ENCODE measurements at places on chromosomes 6 and 20.

GRCh38 chr6:5246141-5247097, 14.3 kb downstream of the LYRM4 start:
- no peak for DNase-seq

GRCh38 chr6:148700047-148700715, 46.6 kb upstream of the UST start:
- no peak for DNase-seq

DNA sequence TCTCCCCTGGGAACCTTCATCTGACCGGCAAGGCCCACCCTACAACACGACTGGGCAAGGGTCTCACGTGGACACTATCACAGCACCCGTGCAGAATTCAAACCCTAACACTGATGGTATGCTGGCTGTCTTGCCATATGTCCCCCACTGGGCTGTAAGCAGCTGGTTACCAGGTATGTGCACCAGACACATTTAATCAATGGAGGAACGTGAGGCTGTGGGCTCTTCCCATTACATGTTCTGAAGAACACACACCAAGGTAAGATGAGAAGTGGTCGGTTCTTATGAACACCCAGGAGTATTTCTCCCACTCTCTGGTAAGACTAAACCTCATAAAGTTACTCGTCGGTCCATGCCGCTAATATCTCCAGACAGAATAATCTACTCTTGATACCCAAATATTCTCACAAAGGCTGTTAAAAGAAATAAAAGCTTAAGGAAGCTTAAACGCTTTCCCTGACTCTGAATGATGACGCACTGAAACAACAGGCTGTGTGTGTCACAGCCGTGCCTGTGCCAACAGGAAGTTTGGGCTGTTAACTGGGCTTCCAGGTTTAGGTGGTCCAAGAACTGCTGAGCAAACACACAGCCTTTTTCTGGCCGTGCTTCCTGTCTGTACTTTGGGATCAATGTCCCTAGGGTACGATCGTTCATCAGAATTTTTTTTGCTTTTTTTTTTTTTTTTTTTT, 75.3 kb downstream of the SLC23A2 start:
- DNase-seq, result no peak

- DNase-seq, result no peak
These were observed 12.0 kb downstream of the ZFP64 start for GRCh38 chr20:52179331-52180179.

- DNase-seq, result no peak
These were observed 349.7 kb upstream of the POU3F2 start for GRCh38 chr6:98484696-98485095.

GRCh38 chr6:43746613-43747102, 23.4 kb upstream of the VEGFA start:
- no peak for DNase-seq

GRCh38 chr20:32626859-32627636, 41.9 kb upstream of the NOL4L start:
- no peak for DNase-seq

DNA sequence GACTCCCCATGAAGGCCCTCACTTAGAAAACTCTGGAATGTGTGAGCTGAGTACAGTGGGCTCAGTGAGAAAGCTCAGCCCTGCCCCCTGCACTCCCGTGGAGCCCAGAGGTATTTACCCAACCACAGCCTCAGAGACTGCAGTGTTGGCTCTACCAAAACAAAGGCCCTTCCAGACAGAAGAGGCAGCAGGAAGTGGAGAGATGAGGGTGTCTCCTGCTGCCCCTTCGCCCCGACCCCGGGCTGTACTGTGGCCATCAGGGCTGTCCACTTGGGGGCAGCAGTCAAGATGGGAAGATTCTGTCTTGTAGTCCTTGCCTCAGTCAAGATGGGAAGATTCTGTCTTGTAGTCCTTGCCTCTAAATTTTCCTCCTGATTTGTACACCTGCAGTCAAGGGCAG, 341.3 kb downstream of the TAF4 start:
- no peak for DNase-seq

DNA sequence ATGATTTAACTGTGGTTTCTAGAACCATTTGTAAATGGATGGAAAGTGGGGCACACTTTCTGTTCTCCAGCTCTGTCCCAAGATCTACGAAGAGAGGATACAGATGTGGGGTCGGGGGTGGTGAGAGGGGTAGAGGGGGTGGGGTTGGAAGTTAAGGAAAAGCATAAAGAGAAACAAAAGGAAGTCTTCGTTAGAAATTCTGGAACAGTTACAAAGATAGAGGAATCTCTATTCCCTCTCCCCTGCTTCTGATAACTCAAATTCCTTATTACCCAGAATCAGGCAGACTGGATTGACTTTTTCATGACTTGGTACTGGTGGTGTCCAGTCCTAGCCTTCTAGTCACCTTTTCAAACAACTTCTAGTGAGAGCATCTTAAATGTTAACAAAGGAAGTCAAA, 4.9 kb downstream of the GCM1 start:
- no peak for DNase-seq

GRCh38 chr6:28953039-28953584, 29.3 kb upstream of the TRIM27 start:
- peak; percentile 11 for DNase-seq

DNA sequence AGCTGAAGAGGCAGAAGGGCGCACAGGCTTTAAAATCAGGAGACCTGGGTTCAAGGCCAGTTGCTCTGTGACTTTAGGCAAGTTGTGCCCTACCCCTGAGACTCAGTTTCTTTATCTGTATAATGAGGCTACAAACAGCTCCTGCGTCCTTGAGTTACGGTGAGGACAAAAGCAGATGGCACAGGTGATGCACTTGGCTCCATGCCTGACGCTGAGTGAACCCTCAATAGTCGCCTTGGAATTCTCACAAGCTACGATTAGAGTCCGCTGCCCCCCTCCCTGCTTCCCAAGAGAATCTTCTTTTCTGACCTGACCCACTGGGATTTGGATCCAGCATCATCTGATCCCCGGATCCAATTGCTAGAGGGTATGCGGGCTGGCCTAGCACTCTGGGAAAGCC, 6.4 kb downstream of the KCNG1 start:
- no peak for DNase-seq

DNA sequence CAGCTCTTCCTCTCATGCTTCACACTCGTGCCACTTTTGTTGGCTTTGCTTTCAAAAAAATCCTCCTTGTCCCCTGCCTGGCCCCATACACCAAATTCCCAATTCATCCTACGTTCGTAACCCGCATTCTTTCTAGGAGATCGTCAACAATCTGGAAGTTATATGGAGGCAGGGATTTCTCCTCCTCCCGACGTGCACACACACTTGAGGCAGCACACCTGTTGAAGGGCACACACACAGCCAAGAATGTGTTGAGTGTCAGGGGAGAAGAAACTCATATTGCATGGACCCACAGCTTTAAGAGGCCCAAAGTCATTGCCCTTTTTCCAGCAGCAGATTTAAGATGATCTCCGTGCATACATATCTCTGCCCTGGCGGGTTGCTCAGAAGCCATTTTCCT, 28.9 kb downstream of the THBS2 start:
- no peak for DNase-seq

DNA sequence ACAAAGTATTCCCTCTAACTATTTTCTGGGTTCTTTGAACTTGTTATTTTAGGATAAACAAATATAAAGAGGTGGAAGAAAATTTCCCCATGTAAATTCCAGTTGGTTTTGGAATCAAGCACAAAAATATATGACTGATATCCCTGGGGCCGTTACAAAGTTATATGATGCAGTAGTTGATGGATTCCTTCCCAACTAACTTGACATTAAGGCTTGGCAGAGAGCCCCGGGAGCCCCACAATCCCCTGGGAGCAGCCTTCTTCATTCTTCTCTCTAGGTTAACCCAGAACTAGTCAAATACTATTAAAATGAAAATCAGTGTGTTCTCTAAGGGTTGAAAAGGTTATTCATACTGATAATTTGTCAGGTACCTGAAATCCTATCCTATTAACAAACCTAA, 508.9 kb upstream of the SOX4 start:
- DNase-seq, result no peak

GRCh38 chr6:70821751-70822150, 135.1 kb downstream of the B3GAT2 start:
- DNase-seq, result no peak

DNA sequence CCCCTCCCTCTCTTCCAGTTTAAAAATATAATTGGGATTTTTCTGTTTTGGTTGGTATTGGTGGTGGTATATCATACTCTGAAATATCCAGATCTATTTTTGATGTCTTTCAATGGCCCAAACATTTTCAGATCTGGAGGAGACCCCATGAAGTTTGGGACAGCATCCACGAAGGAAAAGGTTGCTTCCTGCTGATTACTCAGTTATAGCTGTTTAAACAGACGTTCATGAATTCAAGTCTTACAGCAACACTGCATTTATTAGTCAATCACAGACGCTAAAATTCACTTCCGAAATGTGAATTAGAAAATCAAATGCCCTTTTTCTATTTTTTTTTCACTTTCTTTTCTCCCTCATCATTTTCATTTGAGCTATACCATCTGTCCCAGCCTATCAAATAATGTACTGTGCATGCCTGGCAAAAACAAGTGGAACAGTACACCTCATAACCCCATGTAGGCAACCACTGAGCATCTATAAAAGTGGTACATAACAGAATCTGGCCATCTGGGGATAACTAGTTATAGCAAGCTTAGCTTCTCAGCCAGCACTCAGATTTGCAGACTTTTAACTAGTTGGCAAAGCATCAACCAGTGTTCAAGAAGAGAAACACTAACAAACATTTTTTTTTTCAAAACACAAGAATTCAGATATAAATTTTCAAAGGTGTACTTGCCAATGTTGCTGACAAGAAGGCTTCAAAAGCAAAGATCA, 124.5 kb downstream of the HIVEP2 start:
- DNase-seq, result no peak

GRCh38 chr20:38607351-38607750, 5.7 kb downstream of the ARHGAP40 start:
- DNase-seq, result no peak

- no peak for DNase-seq
These were observed 24.9 kb upstream of the MAP3K7 start for GRCh38 chr6:90611543-90612312.

- DNase-seq, result no peak
These were observed 23.2 kb upstream of the PIM1 start for GRCh38 chr6:37146735-37147157.

- DNase-seq, result no peak
These were observed 201.8 kb downstream of the ARID1B start for GRCh38 chr6:156978948-156979347.

DNA sequence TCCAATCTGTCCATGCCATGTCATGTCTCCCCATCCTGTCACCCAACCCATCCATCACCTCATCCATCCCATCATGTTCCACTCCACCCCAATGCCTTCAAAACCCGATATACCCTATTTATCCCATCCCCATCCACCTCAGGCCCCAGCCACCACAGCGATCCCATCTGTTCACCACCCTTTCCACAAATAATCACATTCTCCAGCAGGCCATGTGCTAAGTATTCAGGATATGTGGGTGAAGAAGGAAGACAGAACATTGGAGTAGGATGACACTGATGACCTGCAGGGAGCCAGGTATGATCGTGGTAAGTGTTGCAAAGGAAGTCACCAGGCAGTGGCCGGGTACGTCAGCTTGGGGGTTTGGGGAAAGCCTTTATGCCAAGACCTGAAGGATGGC, 48.8 kb downstream of the NPEPL1 start:
- DNase-seq, result no peak

DNA sequence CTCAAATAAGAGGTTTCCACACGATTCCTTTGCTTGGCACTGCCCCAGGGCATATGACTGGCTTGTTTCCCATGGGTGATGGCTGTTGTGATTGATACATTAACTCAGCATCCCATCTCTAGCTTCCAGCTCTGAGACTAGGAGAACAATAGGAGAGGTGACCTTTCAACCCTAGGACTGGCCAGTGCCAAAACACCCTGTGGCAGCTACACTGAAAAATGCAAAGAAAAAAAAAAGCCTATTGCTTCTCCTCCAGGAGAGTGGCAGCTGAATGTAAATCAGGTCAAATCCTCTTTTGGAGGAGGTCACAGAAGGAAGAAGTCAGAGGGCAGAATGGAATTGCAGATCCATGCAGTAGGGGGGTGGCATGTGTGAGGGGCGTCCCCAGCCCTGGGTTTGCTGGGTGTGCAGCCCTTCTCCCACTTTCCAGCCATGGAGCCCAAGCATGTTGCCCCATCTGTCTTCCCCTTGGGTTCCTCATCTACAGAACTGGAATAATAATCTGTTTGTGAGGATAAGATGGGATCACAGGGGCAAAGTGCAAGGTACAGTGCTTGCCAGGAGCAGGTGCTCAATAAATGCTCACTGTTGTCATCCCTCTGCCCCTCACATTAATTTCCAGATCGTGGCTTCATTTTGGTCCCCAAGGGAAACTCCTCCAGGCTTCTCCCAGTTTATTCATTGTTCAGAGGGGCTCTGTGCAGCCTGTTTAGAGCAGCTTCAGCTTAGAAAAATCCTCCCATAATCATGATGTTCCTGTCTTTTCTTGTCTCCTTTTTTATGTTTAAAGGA, 245.0 kb upstream of the RIN2 start:
- no peak for DNase-seq

GRCh38 chr20:35709259-35709658, 10.1 kb downstream of the ROMO1 start:
- no peak for DNase-seq

- DNase-seq, result no peak
These were observed at the start of gene PNLDC1 for GRCh38 chr6:159800141-159800865. PNLDC1 (plus strand) TSS chr6:159800276; CDS start chr6:159800308, 32 bp downstream.

- no peak for DNase-seq
These were observed 8.9 kb upstream of the RAB44 start for GRCh38 chr6:36688739-36689075.

DNA sequence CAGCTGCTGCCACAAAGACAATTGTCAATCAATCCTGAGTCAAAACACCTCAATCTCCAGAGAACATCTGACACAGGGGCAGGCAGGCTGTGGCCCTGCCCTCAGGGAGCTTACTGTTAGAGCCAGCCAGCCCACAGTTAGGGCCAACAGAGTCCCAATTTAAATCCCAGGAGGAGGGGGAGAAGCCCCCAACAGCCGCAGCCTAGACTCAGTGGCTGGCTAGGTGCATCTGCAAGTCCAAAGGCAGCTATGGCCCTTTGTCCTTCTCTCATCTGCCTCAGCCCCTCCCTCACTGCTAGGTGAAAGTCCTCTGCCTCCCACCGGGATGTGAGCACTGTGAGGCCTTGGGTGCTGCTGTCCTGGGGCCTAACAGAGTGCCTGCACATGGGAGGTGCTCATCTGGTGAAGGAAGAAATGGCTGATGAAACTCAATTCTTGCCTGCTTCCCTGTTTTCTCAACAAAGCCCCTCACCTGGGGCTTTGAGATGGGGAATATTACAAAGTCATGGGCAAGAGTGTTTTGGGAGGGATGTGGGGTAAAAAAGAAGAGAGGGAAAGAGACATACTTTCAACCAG, 33.7 kb upstream of the VEGFA start:
- no peak for DNase-seq

GRCh38 chr6:9532621-9533557, 882.0 kb downstream of the TFAP2A start:
- DNase-seq, result no peak

GRCh38 chr20:59613861-59614260, 9.5 kb downstream of the PHACTR3 start:
- no peak for DNase-seq

- no peak for DNase-seq
These were observed 2.4 kb downstream of the SLC22A23 start for GRCh38 chr6:3454273-3455010.

GRCh38 chr6:153959276-153959675, 79.8 kb upstream of the OPRM1 start:
- DNase-seq, result no peak
